Stimulated activated CD4-positive, alpha-beta T cell treated with anti-CD3 and anti-CD28 coated beads, TNF-alpha, amount 100 ng/mL, for 1 hour (primary cell): ENCODE measurements at places on chromosomes 2 and 18.

- DNase-seq: no peak
Measured at GRCh38 chr2:196441527-196441926, 198.0 kb upstream of the CCDC150 start.

DNA sequence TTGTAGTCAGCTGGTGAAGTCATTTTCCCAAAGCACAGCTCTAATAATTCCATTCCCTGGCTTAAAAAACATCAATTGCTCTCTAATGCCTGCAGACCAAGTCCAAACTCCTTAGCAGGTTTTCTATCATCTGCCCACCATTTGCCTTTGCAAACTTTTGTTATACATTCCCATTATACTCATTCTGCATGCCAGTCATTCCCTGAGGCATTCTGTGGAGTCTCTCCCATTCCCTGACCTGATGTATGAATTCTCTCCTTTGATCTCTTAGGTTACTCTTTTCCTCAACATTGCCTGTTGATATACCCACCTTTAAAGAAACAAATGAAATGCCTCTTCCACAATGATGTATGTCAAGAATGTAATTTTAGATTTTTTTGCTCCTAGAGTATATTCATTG is 852.0 kb upstream of the FSHR start:
- DNase-seq: no peak

DNA sequence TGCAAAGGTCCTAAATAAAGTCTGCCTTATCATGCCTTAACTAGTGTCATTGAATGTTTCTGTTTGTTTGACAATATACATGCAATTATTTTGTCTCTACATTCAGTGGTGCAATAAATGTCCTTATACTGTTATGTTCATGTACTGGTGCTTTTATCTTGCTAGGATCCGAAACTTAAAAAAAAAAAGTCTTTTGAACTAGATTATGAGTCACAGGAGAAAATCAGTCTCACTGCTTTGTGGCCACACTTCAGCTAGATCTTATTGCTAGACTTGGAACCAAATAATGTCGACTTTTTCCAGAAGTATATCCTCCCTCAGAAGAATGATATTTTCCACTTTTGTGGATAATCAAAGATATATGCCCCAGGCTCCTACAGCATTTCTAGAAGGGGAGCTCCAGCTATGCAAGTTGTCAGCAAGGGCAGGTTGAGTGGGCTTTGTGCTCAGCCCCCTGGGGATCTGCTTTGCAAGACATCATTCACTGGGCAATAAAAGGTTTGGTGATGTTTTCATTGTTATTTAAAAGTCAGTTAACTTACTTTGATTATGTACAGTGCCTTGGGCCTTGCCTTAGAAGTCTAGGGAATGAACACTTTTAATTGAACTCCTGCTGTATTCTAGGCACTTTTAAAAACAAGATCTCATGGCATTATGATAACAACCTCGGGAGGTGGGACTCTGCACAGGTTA is 157.1 kb upstream of the LRRTM1 start:
- no peak for DNase-seq

DNA sequence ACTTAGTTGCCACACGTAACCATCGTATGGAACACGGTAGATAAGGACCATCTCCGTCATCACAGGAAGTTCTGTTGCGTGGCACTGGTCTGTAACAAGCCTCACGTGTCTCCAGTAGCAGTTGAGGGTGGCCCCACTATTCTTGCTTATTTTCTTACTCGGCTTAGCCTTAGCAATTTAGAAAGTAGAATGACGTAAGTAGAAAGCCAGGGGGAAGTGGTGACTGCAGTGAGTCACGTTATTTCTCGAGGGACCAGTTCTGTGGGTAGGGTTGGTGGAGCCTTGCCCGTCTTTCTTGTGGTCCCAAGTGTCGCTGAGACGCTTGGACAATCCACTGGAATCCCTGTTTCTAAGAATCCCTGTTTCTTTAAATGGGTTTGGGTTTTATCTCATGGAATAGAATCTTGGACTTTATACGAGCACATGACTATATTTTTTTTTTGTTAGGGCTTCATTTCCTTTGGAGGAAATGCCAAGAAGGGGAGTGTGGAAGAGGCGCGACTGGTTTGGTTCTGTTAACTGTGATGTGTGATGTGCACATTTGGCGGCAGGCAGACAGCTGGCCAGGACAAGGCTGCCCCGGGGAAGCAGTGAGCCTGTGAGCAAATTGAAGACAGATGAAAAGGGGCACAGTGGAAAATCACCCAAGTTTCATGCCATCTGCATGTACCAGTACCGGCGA is 96.2 kb downstream of the CABLES1 start:
- peak; percentile 17 for DNase-seq

- no peak for DNase-seq
Measured at GRCh38 chr2:165660361-165660760, 133.7 kb downstream of the GALNT3 start.

DNA sequence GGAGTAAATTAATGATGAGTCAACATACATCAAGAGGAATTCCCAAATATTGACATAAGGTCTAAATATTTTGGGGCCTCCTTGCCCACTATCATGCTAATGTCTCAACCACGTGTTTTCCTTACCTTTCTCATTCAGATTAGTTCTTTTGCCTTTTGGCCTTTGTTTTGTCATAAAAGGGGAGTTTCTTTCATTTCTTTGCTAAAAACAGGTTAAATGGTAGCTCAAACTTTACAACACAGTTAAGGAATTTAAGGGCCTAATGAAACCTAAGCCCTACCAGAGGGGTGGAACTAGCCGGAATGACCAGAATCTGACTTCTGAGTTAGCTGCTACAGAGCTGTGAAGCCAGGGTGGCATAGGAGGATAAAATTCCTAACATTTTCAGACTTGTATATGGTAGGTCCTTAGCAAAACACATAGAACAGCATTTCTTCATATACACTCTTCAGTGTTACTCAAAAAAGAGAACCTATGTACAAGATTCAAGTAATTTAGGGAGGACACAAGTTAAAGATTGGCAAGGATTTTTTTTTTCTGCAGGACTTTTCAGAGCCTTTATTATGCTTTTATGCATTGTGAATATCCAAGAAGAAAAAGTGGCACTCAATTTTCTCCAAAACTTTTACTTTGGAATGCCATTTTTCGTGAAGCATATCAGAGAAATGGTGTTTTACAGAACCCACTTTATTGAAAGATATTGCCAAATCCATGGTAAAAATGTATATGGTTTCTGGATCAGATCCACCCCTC is 633.1 kb downstream of the ARHGAP15 start:
- DNase-seq: no peak

GRCh38 chr2:134120406-134120732 is 133.5 kb upstream of the MGAT5 start:
- DNase-seq: no peak

DNA sequence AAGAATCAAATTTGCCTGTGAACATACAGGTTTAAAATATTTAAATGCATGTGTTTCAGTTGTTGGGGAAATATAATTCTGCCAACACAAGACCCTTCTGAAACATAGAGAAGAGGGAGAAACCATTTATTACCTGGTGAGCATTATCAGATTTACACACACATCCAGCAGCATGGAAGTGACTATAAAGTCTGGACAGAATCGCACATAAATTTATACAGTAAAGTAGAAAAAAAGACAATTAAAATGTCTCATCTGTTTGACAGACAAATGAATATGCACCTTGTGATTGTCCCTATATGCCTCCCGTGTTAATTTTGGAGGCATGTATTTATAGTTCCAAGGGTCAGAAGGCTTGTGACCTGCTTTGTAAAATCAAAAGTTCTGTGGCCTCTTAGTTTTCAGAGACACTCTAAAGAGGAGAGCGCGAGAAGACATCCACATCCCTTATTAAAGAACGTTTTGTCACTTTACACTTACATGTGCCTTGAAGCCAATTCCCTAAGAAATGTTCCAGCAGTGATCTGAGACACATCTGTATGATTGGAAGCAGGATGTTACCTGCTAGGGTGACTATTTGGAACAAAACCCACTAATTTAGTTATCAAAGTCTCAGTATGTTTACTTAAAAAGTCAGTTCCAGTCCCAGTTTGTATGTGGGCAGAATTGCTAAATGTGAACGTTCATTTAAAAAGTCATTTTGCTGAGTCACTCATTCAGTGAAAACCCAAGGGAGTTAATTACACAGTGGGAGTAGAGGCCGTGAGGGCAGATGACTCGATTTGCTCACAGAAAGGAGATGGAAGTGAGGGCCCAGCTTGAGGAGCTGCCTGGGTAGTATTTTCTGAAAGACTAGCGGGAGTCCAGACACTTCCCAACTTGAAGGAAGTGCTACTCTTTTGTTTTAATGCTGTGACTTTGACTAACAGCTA is 527.6 kb upstream of the MEX3C start:
- DNase-seq: no peak

- no peak for DNase-seq
Measured at GRCh38 chr2:218736531-218736930, 25.9 kb downstream of the TTLL4 start.
